Camera-type eye (tissue), 1 donor: ENCODE measurements at places on chromosomes 7 and 10. TPM values are rescaled to one million over a fixed set of nuclear protein-coding genes. Genes with fewer than 3 reads are reported as not detected.

The ACADSB gene
- 28.0 TPM for total RNA-seq

The GRM3 gene
- total RNA-seq = 7.2 TPM

The SLC18A2 gene
- 7.0 TPM for total RNA-seq

The NPC1L1 gene
- total RNA-seq = not detected

The CYP17A1 gene
- total RNA-seq = 0.33 TPM

The RHEB gene
- total RNA-seq = 87.1 TPM

The PPP1R3A gene
- total RNA-seq = 11.1 TPM

The HHEX gene
- total RNA-seq = 2.9 TPM

The ACSL5 gene
- 3.6 TPM for total RNA-seq

The PLXDC2 gene
- 65.8 TPM for total RNA-seq

The UCN3 gene
- not detected for total RNA-seq

The ZCCHC24 gene
- total RNA-seq = 17.9 TPM

The PON1 gene
- not detected for total RNA-seq
